ENCODE measurements at places on chromosomes 5 and 9.

GRCh38 chr9:119224431-119224830 lies 144.8 kb downstream of the BRINP1 start:
- no peak for DNase-seq

GRCh38 chr5:145925803-145926202 lies 10.6 kb upstream of the SH3RF2 start:
- DNase-seq: peak; percentile 59

DNA sequence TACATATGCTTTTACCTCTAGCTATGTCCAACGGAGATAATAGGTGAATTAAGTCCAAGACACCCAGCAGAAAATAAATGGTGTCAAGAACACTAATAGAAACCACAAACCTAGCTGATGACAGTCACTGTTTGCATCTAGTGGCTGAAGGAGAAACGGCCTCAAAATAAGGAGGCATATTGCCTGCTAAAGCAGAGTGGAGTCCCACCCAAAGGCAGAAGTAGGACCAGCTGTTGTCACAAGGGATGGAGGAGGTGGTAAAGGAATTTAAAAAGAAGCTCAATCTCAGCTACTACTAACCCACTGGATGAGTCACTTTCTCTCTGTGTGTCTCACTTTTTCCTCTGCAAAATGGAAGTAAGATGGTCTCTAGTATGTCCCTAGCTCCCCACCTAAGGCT lies 224.3 kb downstream of the GRIA1 start:
- DNase-seq: no peak

DNA sequence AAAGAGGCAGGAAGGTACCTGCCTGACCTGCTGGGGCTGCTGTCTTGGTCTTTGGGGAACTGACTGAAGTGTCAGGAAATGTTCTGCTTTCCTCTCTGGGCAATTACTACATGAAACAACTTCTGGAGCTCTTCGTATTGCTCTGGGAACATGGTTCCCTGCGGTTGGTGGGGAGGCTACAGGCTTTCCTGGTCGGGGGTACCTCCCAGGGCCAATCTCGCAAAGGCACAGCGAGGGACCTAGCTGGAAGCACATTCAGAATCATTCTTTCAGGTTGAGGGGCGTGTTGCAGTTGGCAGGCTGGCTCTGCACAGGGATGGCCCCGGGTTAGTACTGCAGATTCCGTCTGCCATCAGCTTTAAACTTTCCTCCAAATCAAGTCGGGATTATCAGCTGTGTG lies 88.9 kb upstream of the RANBP3L start:
- DNase-seq: no peak

DNA sequence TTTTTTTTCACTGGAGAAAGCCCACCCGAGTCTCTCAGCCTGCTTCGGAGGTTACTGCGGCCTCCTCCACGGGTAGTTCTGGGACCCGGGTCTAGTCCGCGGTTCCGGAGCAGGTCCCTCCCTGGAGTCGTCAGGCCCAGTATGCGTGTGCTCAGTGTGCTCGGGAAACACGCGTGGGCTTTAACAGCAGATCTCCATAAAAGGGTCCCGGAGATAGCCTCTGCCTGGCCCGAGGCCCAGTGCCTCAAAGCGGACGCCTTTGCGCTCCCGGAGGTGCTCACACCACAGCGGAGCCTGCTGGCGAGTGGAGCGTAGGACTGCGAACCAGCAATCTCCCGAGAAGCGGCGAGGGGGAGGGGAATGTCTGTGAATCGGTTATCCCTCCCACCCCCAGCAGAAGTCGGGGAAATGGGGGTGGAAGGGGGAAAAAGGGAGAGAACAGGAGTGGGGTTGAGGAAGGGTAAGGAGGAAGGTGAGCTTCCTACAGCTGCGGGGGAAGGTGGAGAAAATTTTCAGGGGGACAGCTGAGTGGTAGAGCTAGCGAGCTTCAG lies 28.7 kb downstream of the CDKN2A start:
- DNase-seq: peak; percentile 55

DNA sequence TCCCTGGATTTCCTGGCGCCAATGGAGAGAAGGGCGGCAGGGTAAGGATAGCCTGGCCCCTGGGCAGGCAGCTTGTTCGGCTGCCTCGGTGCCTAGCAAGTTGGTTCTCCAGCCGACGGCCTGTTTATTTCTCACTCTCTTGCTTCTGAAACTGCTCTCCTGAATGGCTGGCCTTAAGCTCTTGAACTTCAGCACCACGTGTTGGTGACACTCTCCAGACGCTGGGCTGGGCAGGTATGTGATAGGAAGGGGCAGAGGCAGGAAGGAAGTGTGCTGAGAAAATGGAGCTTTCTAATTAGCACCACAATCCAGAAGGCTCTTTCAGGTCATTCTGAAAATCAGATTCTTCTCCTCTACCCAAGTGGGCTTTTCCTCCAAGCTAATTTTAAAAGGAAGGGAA lies 91.4 kb upstream of the FCN2 start:
- DNase-seq: no peak

DNA sequence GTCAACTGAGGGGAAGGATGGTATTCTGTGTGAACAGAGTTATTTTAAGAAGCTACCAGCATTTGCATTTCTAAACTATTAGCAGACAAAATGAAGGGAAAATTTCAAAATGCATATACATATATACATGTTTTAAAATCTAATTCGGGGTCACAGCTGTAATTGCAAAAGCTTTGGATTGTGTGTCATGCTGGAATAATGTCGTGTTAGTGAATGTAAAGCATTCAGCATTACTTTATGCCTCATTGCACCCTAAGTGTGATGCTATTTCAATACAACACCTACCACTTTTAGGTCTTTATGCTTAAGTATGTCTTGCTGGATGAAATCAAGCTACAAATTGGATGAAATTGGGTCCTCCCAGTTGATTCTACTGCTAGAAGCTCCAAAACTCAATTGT lies 687.6 kb upstream of the MEF2C start:
- DNase-seq: no peak

GRCh38 chr5:114250536-114250935 lies 111.3 kb upstream of the KCNN2 start:
- DNase-seq: no peak

- DNase-seq: no peak
These were observed 1.2 kb downstream of the LCN15 start for GRCh38 chr9:136762915-136763648.

DNA sequence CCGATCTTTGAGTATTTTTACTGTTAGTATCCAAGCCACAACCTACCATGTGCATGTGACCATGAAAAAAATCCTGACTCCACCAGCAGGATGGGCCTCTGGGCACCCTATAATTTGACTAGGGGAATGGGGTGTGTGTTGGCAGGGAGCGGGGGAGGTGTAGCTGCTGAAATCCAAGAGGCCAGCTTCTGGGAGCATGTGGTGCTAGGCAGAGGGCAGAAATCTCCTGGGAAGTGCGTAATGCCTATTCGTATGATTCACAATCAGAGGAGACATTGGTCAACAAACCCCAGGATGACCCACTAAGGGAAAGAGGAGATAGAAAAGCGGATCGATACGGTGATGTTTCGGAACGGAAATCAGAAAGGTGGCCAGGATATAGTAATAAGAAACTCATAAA lies 149.9 kb downstream of the ARSB start:
- no peak for DNase-seq

DNA sequence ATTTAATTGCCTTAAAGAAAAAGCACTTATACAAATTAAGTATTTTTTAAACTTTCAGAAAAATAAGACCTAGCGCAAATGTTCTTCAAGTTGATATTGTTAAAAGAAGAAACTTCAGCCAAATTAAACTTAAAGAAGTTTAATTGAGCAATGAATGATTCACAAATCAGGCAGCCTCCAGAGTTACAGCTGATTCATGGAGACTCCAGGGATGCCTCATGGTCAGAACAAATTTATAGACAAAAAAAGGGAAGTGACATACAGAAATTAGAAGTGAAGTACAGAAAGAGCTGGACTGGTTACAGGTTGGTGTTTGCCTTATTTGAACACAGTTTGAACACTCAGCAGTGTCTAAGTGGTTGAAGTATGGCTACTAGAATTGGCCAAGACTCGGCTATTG lies 60.3 kb downstream of the CDKN2A start:
- peak; percentile 79 for DNase-seq

GRCh38 chr9:129570450-129571297 lies 50.2 kb downstream of the C9orf50 start:
- DNase-seq: peak; percentile 41

GRCh38 chr5:87997662-87998061 lies 271.0 kb downstream of the TMEM161B start:
- no peak for DNase-seq

GRCh38 chr9:7844242-7844641 lies 44.7 kb upstream of the DMAC1 start:
- DNase-seq: peak; percentile 7

DNA sequence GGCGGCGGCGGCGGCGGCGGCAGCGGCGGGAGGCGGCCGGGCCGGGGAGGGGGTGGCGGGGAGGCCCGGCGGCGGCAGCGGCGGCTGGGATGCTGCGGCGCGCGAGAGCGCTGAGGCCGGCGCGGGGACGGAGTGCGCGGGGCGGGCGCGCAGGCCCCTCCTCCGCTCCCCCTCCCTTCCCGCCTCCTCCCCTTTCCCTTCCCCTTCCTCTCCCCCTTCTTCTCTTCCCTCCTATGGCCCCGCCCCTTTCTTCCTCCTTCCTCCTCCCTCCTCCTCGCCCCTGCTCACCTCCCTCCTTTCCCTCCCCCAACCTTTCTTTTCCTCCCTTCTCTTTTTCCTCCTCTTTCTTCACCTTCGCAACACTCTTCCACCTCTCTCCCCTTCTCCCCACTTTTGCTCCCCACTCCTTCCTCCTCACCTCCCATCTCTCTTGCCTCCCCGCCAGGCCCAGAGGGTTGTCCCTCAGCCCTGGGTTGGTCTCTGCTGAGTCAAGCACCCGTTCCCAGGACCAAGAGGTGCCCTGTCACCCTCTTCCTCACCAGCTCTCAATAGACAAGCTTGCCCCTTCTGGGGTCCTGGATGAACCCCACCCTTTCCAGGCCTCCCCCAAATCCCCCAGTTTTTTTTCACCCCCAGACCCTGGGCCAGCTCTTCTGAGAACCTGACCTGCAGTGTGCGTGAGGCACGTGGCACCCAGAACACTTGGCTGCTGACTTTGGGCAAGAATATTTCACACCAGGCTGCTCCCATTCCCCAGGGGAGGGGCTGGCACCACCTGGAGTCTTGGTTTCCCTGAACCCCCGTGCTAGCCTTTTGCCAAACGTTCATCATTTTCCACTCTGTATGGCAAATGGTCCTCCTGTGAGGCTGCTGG lies at the start of gene SEMA4D:
SEMA4D (minus strand) TSS at position 136 of the 874 bp plus-strand sequence. CDS start 92,657 bp downstream, outside the sequence.
- peak; percentile 62 for DNase-seq

DNA sequence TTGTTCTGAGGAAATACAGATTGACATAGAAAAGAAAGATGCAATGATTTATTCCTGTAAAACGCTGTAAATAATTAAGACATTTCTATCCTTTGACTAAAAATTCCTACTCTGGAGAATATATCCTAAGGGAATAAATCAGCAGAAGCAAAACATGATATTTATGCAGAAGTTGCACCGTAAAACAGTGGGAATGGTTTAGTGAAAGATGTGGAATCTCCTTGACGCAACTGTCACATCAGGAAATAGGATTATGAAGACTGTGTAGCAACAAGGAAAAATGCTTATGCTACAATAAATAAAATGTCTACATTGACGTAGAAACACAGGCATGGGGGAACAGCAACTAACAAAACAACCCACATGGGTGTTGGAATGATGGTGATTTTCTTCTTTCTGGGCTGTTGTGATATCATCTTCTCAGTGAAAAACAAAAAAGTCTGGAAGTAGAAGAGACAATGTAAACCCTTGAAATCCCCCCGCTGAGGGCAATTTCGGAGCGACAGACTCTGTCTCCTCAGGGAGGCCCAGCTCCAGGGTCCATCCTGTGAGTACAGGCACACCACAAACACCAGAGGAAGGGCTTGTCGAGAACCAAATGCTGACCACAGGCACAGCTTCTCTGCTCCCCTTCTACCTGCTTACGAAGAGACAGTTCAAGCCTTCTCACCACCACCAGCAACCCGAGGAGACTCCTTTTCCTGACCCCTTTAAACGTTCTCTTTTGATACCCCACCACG lies 25.2 kb downstream of the COL23A1 start:
- no peak for DNase-seq

GRCh38 chr9:78006734-78007133 lies 24.9 kb downstream of the GNAQ start:
- DNase-seq: peak; percentile 70

GRCh38 chr5:171521219-171521633 lies 101.8 kb downstream of the FGF18 start:
- peak; percentile 13 for DNase-seq
